Muscle of back (tissue), 13 donors: ENCODE measurements at places on chromosomes 16 and 17.

- no peak for DNase-seq
Measured at GRCh38 chr17:74389937-74390679, 22.8 kb downstream of the GPR142 start.

- no peak for DNase-seq
Measured at GRCh38 chr16:84948851-84949610, 62.3 kb downstream of the ZDHHC7 start.

- DNase-seq, result no peak
Measured at GRCh38 chr17:27461192-27461859, 5.1 kb downstream of the KSR1 start.

DNA sequence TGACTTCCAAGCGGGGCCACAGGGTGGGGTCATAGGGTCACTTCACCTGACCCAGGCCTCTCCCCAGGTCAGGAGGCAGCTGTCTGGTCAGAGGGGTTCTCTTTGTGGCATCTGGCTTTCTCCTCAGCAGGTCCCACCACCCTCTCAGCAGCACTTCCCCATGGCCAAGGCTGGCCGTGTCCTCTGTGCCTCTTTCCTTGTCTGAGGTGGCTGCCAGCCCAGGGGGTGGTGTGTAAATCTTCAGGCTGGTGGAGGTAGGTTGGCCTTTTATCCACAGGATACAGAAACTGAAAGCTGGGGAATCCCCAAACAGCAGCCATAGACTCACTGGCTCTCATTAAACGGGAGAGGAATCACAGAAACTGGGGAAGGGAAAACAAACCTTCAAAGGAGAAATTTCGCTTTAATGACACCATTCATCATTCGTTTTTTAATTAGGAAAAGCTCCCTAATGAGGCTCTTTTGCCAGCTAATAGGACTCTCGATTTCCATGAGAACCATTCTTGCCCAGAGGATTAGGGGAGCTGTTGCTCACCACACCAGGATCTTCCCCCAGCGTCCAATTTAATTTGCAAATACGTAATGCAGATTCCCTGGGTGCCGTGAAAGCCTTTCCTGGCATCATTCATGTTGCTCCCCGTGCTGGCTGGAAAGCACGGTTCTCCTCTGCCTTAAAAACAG, 18.0 kb downstream of the C17orf75 start:
- no peak for DNase-seq

DNA sequence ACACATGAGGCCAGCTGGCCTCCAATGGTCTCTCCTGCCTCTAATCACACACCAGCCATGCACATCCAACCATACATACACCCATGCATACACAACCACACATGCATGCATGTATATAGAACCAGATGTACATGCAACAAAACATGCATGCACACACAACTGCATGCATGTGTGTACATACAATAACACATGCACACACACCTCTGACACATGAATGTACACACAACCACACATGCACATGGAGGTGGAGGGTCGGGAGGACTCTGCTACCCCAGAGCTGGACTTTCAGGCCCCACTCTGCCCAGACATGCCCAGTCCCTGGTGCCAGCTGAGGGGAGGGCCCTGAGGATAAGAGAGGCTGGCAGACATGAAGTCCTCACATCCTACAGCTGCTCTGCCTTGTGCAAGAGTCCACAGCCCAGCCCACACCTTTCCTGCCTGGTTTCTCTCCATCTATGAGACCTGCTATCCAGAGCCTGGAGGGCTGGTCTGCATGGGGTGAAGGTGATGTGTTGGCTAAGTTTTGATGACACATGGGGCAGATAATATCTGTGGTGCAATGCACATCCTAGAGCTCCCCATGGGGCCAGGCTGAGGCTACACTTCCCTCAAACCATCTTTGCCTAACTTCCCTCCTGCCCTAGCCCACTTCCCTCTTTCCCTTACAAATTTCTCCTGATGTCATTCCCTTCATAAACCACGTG, 50.9 kb upstream of the SDK2 start:
- DNase-seq, result no peak
